SJSA1 (cell line): ENCODE measurements at places on chromosomes 1 and 21. TPM values are rescaled to one million over a fixed set of nuclear protein-coding genes. Genes with fewer than 3 reads are reported as not detected.

ZFYVE9 gene
- 9.6 and 11.4 TPM in 2 replicates for total RNA-seq

DNA sequence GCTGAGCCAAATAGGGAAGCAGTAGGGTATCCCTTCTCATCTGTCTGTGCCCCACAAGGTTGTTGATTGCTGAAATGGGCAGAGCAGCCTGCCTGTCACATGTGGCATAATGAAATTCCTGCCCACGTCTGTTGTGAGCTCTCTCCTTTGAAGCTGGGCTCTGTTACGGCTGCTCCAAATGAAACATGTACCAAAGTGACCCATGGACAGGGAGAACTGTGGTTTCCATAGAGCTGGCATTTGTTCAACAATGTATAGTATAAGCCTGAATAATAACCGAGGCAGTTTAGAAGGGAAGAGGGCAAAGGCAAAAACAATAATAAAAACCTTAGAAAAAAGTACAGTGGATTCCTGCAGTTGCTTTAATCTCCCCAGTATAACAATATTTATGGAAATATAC lies 149.7 kb downstream of the LYPLAL1 start:
- DNase-seq: no peak

GRCh38 chr1:52237430-52237829 lies 95.5 kb downstream of the ZFYVE9 start:
- DNase-seq: no peak

FAM177B gene
- not detected in 2 replicates for total RNA-seq

SNRPE gene
- total RNA-seq: 132 and 160 TPM in 2 replicates

DYRK3 gene
- 3.9 and 11.2 TPM in 2 replicates for total RNA-seq

GRCh38 chr1:160451119-160451858 lies 50.9 kb downstream of the VANGL2 start:
- no peak for DNase-seq

GRCh38 chr21:38567335-38567969 lies 69.2 kb upstream of the ERG start:
- peak; percentile 27 for DNase-seq

C1QTNF12 gene
- 0.25 and 1.8 TPM in 2 replicates for total RNA-seq

- DNase-seq: no peak
Observed at GRCh38 chr1:94438692-94439276, 20.6 kb downstream of the ABCD3 start.

NKAIN1 gene
- total RNA-seq: 0.05 TPM in 1 of 2 replicates, not detected in the other

DNA sequence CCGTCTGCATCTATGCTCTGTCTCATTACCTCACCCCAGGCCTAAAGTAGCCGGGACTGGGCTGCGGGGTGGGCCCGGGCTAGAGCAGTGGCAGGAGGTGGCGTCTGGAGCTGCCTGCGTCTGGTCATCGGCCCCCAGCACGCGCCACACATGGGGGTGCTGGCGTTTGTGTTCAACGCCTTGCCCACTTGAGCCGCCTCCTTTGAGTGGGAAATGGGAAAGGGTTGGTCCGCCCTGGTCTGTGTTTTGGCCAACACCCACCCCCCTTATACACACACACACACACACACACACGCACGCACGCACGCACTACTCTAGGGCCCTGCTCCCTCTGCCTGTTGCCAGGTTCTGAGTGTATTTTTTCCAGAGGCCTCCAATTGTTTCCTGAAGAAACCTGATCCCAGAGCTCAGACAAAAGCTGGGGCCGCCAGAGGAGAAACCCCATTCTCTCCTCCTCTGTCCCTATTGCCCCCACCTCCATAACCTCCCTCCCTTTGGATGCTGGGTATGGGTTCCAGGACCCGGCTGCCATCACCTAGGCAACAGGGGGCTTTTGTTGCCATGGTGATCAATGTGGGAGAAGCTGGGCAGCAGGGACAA lies 10.1 kb downstream of the VANGL2 start:
- no peak for DNase-seq

GRCh38 chr1:205593967-205594366 lies 37.8 kb downstream of the ELK4 start:
- no peak for DNase-seq
